ENCODE measurements at places on chromosomes 4 and X. TPM values are rescaled to one million over a fixed set of nuclear protein-coding genes. Genes with fewer than 3 reads are reported as not detected.

CXorf65 gene
- not detected for total RNA-seq

AMBN gene
- not detected for total RNA-seq

PRSS48 gene
- total RNA-seq, result not detected

LRCH2 gene
- 0.05 TPM for total RNA-seq

GAGE12H gene
- total RNA-seq, result not detected

RENBP gene
- total RNA-seq, result not detected

CT47B1 gene
- total RNA-seq, result not detected

NR3C2 gene
- 0.02 TPM for total RNA-seq

MAGEA2B gene
- total RNA-seq, result 0.16 TPM

SHOX gene
- total RNA-seq, result 0.02 TPM

GPR34 gene
- not detected for total RNA-seq

SLITRK2 gene
- total RNA-seq, result not detected

ARX gene
- 0.58 TPM for total RNA-seq

PDZD11 gene
- total RNA-seq, result 91.1 TPM

FAM156B gene
- 7.9 TPM for total RNA-seq

SORCS2 gene
- 5.8 TPM for total RNA-seq

POU3F4 gene
- not detected for total RNA-seq

PAK3 gene
- 0.02 TPM for total RNA-seq

TCEAL7 gene
- not detected for total RNA-seq

C4orf51 gene
- total RNA-seq, result not detected

GLOD5 gene
- not detected for total RNA-seq

AP1AR gene
- total RNA-seq, result 9.4 TPM

TKTL2 gene
- total RNA-seq, result not detected

BRS3 gene
- not detected for total RNA-seq

F11 gene
- total RNA-seq, result not detected

TLR10 gene
- total RNA-seq, result 0.02 TPM

IL21 gene
- total RNA-seq, result not detected

CACNA1F gene
- total RNA-seq, result not detected

CD38 gene
- 14.4 TPM for total RNA-seq

PRKG2 gene
- total RNA-seq, result 0.67 TPM

TCEAL6 gene
- not detected for total RNA-seq

COL25A1 gene
- not detected for total RNA-seq

GPR143 gene
- total RNA-seq, result 0.42 TPM

YY2 gene
- 2.1 TPM for total RNA-seq

HEPH gene
- not detected for total RNA-seq

ADH1A gene
- not detected for total RNA-seq

CSAG2 gene
- not detected for total RNA-seq

POF1B gene
- 3.0 TPM for total RNA-seq

DCAF12L2 gene
- total RNA-seq, result 0.13 TPM

C4orf36 gene
- total RNA-seq, result 1.3 TPM

POLN gene
- 0.71 TPM for total RNA-seq

NEUROG2 gene
- total RNA-seq, result not detected

MAGEA9 gene
- total RNA-seq, result not detected

CDKL5 gene
- 4.5 TPM for total RNA-seq

SPATA18 gene
- 4.6 TPM for total RNA-seq

NLGN3 gene
- 1.0 TPM for total RNA-seq

FGFR3 gene
- 1.8 TPM for total RNA-seq

CXXC4 gene
- total RNA-seq, result 0.06 TPM

RNF150 gene
- total RNA-seq, result 0.20 TPM

SYTL4 gene
- total RNA-seq, result 2.3 TPM

CLGN gene
- total RNA-seq, result 5.4 TPM

MAOA gene
- 0.80 TPM for total RNA-seq

Measured in A549 treated with dexamethasone at 1 μM for 4 hours (cell line).